ENCODE measurements at places on chromosomes 2 and 18. TPM values are rescaled to one million over a fixed set of nuclear protein-coding genes. Genes with fewer than 3 reads are reported as not detected.

DNA sequence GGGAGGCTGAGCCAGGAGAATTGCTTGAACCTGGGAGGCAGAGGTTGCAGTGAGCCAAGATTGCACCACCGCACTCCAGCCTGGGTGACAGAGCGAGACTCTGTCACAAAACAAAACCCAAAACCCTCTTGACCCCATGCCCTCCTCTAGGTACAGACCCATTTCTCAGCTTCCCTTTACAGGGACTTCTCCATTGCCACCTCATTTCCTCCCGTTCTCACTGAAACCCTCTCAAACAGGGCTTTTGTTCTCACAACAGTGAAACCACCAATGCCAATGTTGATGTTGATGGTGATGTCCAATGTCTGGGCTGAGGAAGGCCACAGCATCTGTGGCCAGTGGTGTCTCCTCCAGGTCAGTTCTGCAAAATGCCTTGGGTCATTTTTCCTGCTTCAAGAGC, 69.0 kb upstream of the ZCCHC2 start:
- DNase-seq, result no peak

GRCh38 chr2:25651066-25651465, 22.3 kb downstream of the DTNB start:
- no peak for DNase-seq

DNA sequence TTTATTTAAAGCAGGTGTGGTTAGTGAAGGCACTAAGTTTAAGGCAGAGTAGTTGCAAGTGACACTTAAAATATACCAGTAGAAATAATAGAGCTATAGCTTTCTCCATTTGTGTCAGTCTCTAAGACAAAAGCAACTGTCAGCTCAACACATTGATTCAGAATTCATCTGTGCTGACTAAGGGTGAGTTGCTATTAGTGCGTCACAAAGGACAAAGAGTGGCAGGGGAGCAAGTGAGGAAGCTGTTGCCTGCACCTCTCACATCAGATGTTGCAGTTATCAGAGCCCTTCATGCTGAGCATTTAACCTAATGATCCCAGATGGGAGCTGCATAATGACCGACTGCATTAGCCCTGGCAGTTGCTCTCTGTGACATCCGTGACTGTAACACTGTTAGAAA, 138.6 kb downstream of the DTNA start:
- DNase-seq, result no peak

GRCh38 chr2:147773479-147773878, 71.3 kb upstream of the ACVR2A start:
- no peak for DNase-seq

GRCh38 chr2:134999521-134999920, 47.7 kb downstream of the MAP3K19 start:
- DNase-seq, result no peak

DNA sequence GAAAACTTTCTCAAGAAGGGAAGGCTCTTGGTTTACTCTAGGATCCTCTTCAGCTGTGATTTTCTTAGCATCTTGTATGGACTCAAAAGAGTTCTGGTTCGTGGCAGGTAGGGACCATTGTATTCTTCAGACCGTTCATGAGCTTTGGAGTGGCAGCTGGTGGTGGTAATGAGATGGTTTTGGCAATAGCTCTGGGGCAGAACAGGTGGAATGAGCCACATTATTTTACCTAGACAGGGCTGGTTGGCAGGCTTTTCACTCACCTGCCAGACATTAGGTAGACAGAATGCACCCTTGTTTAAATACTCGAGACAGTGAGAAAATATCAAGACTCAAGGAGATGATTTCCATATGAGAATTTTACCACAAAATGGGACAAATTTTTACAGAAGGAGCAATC, 26.2 kb upstream of the MGAT5 start:
- no peak for DNase-seq

- DNase-seq, result no peak
These were observed 133.6 kb downstream of the ALK start for GRCh38 chr2:29787473-29788465.

DNA sequence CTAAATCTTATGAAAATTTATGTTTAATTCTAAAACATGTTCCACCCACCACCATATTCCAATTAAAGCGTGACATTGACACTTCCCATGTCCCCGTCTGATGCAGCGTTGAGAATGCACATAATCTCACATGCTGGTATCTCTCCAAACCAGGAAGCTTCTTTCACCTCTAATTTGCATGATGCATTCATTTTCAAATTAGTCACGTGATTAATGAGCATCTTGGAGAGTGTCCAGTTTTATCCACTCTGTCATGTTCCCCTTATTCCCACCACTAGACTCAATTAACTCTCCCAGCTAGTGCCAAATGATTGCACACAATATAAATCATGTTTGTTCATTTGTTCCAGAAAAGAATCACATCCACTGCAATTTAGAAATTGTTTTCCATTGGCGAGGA, 105.8 kb downstream of the RIT2 start:
- no peak for DNase-seq

- no peak for DNase-seq
These were observed 990 bp upstream of the GDF7 start for GRCh38 chr2:20666005-20666303.

DNA sequence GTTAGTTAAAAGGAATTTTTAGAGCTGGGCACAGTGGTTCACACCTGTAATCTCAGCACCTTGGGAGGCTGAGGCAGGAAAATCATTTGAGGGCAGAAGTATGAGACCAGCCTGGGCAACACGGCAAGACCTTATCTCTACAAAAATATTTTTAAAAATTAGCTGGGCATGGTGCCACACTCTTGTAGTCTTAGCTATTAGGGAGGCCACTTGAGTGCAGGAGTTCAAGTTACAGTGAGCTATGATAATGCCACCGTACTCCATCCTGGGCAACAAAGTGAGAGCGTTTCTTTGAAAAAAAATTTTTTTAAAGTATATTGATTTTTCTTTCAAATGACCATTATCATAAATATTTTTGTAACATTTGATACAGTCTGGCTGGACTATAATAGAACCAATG, 93.6 kb upstream of the FAM117B start:
- DNase-seq, result no peak

DNA sequence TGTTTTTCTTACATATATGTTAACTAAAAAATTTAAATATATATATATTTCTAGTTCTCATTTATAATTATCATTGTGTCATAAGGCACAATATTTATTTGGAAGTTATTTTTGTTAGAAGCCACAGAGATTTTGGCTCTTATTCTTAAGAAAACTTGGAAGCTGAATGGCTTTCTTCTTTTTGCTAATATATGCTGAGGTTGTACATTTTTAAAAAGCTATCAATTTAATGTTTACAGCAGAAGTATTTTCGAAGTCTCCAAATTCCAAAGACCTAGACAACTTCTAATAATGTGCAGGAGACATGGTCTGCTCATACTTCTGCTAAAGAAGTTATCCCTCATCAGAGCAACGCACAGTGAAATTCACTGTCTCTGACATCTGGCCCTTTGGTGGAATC, 3.7 kb upstream of the PIEZO2 start:
- no peak for DNase-seq

GRCh38 chr2:101064125-101064502, 62.0 kb downstream of the RPL31 start:
- no peak for DNase-seq

DNA sequence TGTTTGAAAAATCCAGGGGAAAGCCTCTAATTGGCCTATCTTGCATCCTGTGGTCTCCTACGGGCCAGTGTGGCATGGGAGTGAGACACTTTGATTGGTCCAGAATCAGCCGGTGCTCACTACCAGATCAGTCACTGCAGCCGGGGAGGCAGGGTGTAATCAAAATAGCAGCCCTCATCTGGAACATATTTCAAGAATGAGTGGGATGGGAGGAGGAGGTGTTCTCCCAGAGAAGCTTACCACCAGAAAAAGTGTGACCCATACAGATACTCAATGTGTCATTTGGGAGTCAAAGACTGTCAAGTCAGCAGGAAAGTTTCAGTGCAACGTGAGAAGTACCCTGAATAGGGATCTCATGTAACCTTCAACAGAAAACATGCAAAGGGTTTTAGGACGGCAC, 393.9 kb upstream of the SLC14A2 start:
- no peak for DNase-seq

DNA sequence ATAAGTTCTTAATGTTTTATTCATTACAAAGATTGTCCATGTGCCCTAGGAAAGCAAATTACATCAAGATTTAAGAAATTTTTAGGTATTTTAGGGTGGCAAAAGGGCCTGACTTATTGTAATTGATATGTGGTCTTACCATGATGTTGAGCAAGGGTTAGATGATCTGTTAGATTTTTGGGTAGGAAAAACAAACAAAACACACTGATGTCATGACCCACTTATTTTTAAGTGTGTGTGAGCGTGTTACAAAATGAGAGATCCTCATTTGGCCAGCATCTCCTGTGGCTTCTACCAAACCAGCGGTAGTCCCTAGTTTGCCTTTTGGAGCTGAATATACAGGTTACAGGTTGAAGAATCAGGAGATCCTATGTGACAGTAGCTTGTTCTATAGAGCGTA, 89.8 kb upstream of the ITGB6 start:
- no peak for DNase-seq

- no peak for DNase-seq
These were observed 120.4 kb downstream of the ZNF516 start for GRCh38 chr18:76374330-76375281.

- no peak for DNase-seq
These were observed 249.2 kb upstream of the SLC39A10 start for GRCh38 chr2:195407783-195408182.

GRCh38 chr2:54457323-54458023, 1.3 kb downstream of the SPTBN1 start:
- DNase-seq, result peak; percentile 54

- DNase-seq, result no peak
These were observed 94.8 kb upstream of the EPAS1 start for GRCh38 chr2:46202453-46202852.

- no peak for DNase-seq
These were observed 173.9 kb upstream of the ERBB4 start for GRCh38 chr2:212712466-212712865.

GRCh38 chr2:179917272-179917671, 55.9 kb upstream of the ZNF385B start:
- no peak for DNase-seq

DNA sequence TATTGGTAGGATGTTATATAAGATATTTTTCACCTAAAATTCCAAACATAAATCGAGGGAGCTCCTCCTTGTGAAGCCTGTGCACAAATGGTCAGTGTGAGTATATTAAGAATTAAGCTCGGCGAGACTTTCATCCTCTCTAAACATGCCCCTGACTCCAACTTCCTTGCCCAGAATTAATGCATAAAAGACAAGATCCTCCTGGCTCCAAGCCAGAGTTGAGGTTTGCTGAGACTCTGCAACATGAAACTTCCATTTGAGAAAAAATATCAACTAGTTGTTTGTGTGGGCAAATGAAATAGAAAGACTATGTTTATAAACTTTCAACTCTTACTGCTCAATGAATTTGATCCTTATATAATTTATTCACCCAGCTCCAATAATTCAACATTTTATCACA, 68.1 kb downstream of the CCDC178 start:
- DNase-seq, result no peak

DNA sequence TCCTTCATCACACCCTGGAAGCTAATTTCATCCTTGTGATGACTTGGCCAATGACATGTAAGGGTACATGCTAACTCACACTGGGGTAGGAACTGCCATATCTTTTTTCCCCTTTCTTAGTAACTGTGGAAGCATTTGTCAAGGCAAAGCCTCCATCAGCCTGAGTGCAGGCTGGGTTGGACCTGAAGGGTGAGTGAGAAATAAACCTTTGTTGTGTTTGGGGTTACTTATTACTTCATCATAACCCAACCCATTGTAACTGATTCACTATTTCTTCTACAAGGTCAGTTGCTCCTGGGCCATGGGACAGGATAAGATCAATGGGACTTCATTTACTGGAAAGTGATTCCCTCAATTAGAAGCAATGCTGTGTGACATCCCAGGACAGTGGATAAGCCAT, 108.4 kb downstream of the COL6A3 start:
- DNase-seq, result no peak

DNA sequence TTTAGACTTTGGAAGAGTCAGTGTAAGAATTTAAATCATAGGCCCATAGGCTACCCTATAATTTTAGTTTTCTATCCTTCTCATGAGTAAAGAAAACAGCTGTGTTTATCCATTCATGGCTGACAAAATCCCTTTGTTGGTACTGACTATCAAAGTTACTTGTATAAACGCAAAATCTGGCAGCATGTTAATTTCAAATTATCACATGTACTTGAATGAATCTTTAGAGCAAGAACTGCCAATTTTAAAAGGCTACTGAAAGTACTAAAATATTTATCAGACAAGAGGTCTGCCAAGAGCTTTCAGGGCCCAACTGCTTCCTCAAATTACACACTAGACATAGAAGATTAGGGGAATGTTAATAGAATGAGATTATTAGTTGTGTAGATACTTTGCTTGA, 66.6 kb downstream of the MYL12B start:
- no peak for DNase-seq

DNA sequence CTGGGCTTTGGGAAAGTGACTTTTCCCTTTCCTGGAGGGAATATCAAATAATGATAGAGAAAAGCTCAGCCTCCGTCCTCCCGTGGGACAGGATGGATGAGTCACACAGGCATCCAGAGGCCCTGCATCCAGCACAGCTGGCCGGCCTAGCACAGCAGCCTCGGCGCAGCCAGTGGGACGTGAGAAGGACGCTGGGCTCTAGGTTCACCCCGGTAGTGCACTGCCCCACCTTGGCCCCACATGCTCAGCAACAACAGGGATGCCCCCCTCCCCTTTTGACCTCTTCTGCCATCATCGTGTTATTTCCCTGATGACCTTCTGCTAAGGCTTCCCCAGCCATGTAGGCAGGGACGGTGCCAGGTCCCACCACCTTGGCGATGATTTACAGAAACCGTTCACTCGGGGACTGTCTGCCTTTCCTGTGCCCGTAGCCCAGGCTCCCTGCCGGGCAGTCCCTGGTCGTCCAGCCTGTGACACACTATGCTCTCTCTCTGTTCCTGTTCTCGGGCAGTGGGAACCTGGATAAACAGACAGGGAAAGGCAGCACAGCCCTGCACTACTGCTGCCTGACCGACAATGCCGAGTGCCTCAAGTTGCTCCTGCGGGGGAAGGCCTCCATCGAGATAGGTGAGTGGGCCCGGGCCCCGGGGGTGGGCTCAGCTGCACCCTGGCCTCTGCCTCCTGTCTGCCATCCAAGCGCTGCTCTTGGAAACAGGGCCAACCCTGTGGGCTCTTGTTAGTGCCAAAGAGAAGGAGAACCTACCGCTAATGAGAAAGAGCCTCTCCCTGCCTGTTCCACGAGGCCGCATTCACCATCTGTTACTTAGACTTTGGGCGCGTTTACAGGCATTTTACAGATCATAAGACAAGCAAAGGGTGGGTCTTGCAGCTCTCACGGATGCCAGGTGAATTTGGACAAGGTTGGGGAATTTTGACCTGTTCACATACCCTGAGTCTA, 44.6 kb downstream of the ITGB1BP1 start:
- no peak for DNase-seq

The THADA gene
- 29.4 TPM for total RNA-seq

The TRIM43 gene
- total RNA-seq, result not detected

The KRTCAP3 gene
- total RNA-seq, result not detected

The SLC4A3 gene
- not detected for total RNA-seq

The MAP3K19 gene
- not detected for total RNA-seq

The ADAM23 gene
- not detected for total RNA-seq

The SATB2 gene
- 1.7 TPM for total RNA-seq

The GRB14 gene
- not detected for total RNA-seq

The RAB17 gene
- total RNA-seq, result 2.9 TPM

The IL1B gene
- total RNA-seq, result not detected

The TGFA gene
- total RNA-seq, result not detected

The SFTPB gene
- total RNA-seq, result not detected
